ENCODE measurements at places on chromosomes 16 and 17. TPM values are rescaled to one million over a fixed set of nuclear protein-coding genes. Genes with fewer than 3 reads are reported as not detected.
A peak's percentile ranks its signal among the peaks of the same experiment; 100 is the strongest.

DNA sequence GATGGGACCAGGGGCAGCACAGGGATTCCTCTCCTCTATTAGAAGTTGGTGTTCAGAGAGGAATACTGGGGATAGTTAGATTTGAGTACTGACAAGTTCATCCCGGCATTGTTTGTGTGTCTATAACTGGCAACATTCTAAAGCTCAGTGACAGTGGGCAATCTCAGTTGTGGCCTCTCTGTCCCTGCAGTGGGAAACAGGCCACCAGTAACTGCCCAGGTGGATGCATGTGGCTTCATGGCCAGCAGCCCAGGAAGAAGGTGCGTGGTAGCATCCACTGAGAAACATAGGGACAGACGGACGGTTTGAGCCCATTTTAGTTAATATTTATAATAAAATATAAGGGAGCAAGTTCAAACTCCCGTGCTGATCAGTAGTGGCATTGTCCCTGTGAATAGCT lies 51.5 kb downstream of the B9D1 start:
- DNase-seq = no peak

DNA sequence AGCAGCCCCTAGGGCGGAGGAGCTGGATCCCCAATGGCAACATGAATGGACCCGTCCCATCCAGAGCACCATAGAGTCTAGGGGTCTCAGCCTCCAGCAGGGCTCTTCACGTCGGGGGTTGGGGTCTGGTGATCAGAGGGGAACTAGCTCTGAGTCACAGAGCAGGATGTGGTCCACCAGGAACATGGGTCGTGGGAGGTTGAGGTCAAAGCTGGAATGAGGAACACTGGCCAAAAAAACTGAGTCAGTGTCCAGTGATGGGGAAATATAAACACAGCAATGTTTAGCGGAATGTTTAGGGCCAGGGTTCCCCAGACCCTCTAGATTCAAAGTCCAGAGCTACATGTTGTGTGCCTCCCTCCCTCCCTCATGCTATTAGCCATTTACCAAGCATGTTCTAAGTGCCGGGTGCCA lies 79.1 kb upstream of the C16orf82 start:
- no peak for DNase-seq

DNA sequence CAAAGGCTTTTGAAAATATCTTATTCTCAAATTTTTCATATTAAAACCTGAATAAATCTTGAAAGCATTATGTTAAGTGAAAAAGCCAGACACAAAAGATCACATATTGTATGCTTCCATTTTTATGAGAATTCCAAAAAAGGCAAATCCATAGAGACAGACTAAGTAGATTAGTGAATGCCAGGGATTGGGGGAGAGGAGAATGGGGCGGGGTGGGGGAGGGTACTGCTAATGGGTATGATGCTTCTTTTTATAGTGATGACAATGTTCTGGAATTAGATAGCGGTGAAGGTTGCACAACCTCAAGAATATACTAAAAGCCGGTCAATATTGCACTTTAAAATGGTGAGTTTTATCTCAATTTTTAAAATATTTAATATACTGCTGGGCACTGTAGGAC lies 44.0 kb downstream of the XPO6 start:
- no peak for DNase-seq

DNA sequence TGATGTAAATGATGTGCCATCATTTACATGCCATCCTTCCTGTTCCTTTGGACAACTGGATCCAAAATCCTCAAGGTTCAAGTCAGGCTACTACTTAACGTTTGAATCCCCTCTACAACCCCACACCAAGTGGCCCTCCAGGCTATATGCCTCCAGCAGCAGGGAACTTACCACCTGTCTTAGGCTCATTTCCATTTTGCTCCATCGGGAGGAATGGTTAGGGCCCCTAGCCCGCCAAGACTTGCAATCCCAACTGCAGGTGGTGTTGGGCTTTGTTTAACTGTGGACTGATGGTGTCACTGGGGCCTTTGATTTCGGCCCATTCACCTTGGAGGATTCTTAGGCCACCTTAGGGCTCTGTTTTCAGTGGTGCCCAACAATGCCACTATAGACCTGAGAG lies 9.7 kb downstream of the HNF1B start:
- DNase-seq = no peak

DNA sequence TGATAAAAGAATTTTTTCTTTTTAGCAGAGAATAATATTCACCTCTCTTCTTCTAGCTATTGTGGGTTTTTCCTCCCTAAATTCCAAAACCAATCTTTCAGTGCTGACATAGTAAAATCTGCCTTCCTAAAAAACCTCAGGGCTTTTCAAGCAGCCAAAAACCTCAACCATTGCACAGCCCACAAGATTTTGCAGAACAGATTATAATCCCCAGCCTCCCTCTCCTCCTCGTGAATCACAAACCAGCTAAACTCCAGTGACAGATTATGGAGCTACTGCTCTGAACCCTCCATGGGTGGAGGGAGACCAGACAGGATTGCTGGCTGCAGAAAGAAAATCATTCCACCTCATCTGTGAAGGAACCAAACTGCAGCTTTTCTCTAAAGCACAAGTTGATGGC lies 341.6 kb downstream of the SOX9 start:
- DNase-seq = no peak

DNA sequence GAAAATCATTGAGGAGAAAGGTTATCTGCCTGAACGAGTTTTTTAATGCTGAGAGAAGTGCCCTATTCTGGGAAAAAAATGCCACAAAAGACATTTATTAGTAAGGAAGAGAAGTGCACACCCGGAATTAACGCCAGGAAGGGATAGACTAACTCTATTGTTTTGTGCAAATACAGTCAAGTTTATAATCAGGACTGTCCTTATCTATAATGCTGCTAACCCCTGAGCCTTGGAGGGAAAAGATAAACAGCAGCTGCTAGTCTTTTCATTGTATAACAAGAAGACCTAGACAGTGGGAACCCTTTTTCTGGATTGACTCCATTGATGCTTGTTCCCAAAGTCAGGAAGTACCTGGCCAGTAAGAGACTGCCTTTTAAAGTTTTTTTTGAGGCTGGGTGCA lies 26.5 kb downstream of the BCAS3 start:
- no peak for DNase-seq

- no peak for DNase-seq
These were observed 103.8 kb downstream of the TRIM37 start for GRCh38 chr17:59002848-59003247.

- peak; percentile 56 for DNase-seq
These were observed 57.2 kb downstream of the SOCS1 start for GRCh38 chr16:11198828-11199227.

DNA sequence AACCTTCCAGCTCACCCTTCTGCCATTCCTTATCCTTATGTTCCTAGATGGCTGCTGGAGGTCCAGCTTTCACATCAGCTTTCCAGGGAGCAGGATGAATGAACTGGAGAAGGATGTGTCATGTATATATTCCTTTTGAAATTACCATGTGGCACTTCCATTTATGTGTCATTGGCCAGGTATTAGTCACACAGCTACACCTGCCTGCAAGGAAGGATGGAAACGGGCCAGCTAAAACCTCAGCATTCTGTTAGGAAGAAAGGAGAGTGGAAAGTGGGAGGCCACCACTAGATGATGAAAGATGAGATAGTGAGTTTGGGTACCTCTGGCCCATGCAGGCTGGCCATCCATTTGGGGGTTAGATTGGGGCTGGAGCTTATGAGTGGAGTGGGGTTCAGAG lies 67.5 kb downstream of the KSR1 start:
- no peak for DNase-seq

- no peak for DNase-seq
These were observed 79.1 kb downstream of the GRIN2A start for GRCh38 chr16:10103118-10103517.

DNA sequence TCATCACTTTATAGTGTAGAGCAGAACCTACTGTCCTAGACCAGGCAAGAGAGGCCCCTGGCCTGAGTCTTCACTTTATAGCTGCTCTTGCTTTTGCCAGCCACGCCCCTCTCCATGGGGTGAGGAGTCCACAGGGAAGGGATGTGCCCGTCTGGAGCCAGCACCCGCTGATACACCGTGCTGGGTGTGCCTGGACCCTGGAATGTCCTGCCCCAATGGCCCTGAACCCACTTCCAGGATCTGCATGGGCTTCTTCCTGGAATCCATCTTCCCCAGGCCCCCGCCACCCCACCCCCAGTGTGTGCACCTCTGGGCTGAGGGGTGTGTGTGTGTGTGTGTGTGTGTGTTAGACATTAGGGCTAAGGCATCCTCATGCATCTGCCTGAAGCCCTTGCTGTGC lies 44.9 kb downstream of the MEOX1 start:
- DNase-seq = no peak

DNA sequence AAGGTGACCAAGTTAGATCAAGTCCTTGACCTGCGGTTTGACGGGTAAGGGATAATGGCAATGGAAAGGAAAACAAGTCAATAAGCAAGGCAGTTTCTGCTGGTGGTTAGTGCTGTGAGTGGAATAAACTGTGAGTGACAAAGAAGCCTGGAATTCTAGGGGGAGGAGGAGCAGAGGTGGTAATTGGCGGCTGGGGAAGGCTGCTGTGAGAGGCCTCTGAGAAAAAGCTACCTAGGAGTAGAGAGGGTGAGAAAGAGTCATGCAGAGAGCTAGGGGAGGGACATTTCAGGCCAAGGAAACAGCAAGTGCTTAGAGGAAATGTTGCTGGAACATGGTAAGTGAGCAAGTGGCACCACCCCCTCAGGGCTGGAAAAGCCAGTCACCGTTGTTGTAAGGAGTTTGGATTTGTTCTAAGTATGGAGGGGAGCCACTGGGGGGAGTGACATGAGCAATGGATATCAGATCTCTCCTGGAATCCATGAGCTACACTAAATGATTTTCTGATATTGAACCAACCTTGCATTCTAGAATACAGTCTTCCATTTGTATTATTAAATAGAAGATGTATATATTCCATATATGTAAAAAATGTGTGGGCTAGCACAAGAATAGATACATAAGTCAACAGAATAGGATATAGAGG lies 6.7 kb downstream of the NLRC3 start:
- no peak for DNase-seq

LRRC37A gene
- total RNA-seq = not detected

SOST gene
- not detected for total RNA-seq

SMARCD2 gene
- 98.4 TPM for total RNA-seq
